Osteoblast (primary cell): ENCODE measurements at places on chromosomes 6 and 20. TPM values are rescaled to one million over a fixed set of nuclear protein-coding genes. Genes with fewer than 3 reads are reported as not detected.

GRCh38 chr20:5650280-5650691 lies 99.9 kb upstream of the SHLD1 start:
- no peaks in the 10 kb centered on the region for H3K27me3 ChIP-seq
- no peak overlapping the region for H3K4me3 ChIP-seq
- H3K27ac ChIP-seq = peak overlapping the region; percentile 67
- H3K4me1 ChIP-seq = peaks cover 39% of the 10 kb centered on the region
- no peaks in the 10 kb centered on the region for H3K36me3 ChIP-seq

DNA sequence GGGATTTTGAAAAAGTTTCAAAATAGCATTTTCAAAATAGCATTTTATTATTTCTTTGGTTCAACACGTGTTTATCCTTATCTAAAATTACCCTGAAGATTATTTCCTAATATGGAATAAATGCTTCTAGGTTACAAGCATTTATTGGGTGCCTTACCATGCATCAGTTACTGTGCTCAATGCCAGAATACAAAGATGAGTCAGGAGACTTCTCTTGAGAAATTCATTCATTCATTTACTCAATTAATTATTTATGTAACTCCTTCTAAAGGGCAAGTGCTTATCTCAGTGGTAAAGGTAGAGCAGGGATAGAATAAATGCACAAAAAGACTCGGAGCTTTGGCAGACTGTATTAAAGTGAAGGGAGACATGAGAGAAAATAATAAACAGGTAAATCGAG lies 150.1 kb upstream of the PDE7B start:
- H3K4me3 ChIP-seq = no peak overlapping the region
- DNase-seq = no peak
- H3K36me3 ChIP-seq = no peaks in the 10 kb centered on the region
- no peaks in the 10 kb centered on the region for H3K27me3 ChIP-seq
- H3K27ac ChIP-seq = no peak overlapping the region

The PTCRA gene
- total RNA-seq = not detected in 2 replicates

The SMLR1 gene
- total RNA-seq = not detected in 2 replicates

DNA sequence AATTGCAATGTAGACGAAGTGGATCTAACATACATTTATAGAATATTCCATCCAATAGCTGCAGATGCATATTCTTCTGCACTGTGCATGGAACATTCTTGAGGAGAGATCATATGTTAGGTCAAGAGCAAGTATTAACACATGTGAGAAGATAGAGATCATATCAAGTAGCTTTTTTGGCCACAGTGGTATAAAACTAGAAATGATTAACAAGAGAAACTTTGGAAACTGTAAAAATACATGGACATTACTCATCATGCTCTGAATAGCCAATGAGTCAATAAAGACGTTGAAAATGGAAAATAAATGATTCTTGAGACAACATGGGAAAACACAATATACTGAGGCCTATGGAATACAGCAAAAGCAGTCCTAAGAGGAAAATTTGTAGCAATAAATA lies 94.2 kb downstream of the STXBP5 start:
- H3K4me3 ChIP-seq = no peak overlapping the region
- no peak overlapping the region for H3K27ac ChIP-seq

The CCDC170 gene
- 1.8 and 2.7 TPM in 2 replicates for total RNA-seq

The AHI1 gene
- 44.5 and 50.3 TPM in 2 replicates for total RNA-seq

The HLA-C gene
- total RNA-seq = 477 and 489 TPM in 2 replicates

The PRSS16 gene
- not detected in 2 replicates for total RNA-seq

The ELOVL4 gene
- total RNA-seq = 6.8 and 7.6 TPM in 2 replicates

DNA sequence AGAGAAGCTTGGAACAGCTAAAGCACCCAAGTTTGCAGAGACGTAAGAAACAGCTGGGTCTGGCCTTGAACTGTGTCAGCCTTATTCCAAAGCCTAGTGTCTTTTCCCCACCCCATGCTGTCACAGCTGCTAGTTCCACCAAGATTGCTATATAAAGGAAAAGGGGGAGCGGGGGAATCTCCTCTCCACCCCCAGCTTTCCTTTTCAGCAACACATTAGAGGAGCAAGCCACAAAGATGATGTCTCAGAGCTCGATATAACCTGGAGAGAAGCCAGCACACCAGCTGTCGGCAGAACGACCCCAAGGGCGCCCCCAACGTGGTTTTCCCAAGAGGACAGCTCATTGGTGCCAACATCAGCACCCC lies 36.5 kb downstream of the ATP9A start:
- peaks cover 13% of the 10 kb centered on the region for H3K4me1 ChIP-seq
- H3K27me3 ChIP-seq = no peaks in the 10 kb centered on the region
- no peaks in the 10 kb centered on the region for H3K36me3 ChIP-seq
- DNase-seq = no peak

The AIF1 gene
- 0.36 TPM in 1 of 2 replicates, not detected in the other for total RNA-seq

The SEL1L2 gene
- total RNA-seq = not detected in 2 replicates

The NHSL1 gene
- total RNA-seq = 6.2 and 6.9 TPM in 2 replicates

DNA sequence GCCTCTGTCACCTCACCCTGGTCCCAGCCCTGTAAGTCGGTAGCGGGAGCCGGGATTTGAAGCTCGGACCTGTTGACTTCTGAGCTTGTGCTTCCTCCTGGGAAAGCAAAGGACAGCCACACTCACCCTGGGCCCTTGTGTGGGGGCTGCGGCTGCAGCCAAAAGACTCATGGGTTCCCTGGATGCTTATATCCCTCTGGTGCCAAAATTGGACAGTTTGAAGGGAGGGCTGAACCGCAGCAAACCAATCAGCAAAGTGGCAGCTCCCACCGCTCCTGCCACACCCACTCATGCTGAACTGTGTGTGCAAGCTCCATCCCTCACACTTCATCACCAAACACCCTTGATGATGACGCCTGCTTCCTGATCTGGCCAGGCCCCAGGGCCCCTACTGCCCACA lies 3.9 kb upstream of the CCN5 start:
- H3K27ac ChIP-seq = no peak overlapping the region
- H3K36me3 ChIP-seq = no peaks in the 10 kb centered on the region
- no peak for DNase-seq
- no peaks in the 10 kb centered on the region for H3K27me3 ChIP-seq
- H3K4me1 ChIP-seq = peaks cover 43% of the 10 kb centered on the region

GRCh38 chr20:4871486-4871885 lies 129.8 kb downstream of the SLC23A2 start:
- H3K27me3 ChIP-seq = no peaks in the 10 kb centered on the region
- H3K4me1 ChIP-seq = no peaks in the 10 kb centered on the region
- DNase-seq = no peak
- no peak overlapping the region for H3K27ac ChIP-seq

DNA sequence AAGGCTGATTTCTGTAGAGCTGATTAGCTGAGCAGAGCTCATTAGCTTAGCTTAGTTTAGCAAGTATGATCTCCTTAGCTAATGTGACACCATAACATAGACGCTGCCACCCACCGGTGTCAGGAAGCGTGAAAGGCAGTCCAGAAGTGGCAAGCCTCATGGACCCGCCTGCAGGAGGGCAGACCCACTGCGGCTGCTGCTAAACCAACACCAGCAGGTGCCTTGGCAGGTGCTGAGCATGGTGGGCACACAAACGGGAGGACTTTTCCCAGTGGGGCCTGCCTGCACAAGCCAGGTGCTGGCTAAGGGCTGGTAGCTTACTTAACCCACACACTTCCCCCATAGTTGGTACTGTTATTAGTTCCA lies 22.7 kb downstream of the ZDHHC14 start:
- H3K27me3 ChIP-seq = no peaks in the 10 kb centered on the region
- no peak overlapping the region for H3K4me3 ChIP-seq
- H3K27ac ChIP-seq = no peak overlapping the region
- DNase-seq = no peak
- no peaks in the 10 kb centered on the region for H3K4me1 ChIP-seq

The BMP2 gene
- total RNA-seq = 1.8 TPM in 2 replicates

- no peak overlapping the region for H3K27ac ChIP-seq
- no peaks in the 10 kb centered on the region for H3K27me3 ChIP-seq
These were observed 557.5 kb upstream of the NOX3 start for GRCh38 chr6:156013155-156013554.

The MUC22 gene
- total RNA-seq = not detected in 2 replicates

DNA sequence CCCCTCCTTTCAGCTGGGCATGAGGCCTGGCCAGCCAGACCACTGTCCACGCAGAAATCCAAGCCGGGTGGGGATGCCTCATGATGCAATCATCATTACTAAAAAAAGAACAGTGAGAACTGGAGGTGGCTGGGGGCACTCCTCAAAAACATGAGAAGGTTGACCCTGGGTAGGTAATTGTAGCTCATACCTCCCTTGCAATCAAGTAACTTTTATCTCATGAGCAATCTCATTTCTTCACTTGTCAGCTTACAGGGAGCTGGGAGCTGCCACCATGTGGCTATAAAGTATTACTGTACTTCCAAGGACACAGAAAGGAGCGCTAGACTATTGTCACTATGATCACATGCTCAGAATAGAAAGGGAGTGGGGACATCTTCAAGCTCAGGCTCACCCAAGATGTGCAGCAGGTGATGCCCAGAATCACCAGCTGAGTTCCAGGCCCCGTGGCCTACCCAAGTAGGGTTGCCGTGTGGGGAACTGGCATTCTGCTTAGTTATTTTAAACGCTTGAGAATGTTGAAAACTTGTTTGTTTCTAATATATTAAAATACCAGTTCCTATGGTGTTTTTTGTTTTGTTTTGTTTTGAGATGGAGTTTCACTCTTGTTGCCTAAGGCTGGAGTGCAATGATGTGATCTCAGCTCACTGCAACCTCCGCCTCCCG lies 3.0 kb upstream of the CDH26 start:
- H3K27ac ChIP-seq = no peak overlapping the region
- no peaks in the 10 kb centered on the region for H3K4me1 ChIP-seq
- no peak overlapping the region for H3K4me3 ChIP-seq

GRCh38 chr6:45521226-45521625 lies 143.5 kb upstream of the SUPT3H start:
- DNase-seq = no peak
- no peak overlapping the region for H3K4me3 ChIP-seq
- H3K36me3 ChIP-seq = peaks cover 12% of the 10 kb centered on the region
- H3K27me3 ChIP-seq = no peaks in the 10 kb centered on the region
- peaks cover 23% of the 10 kb centered on the region for H3K4me1 ChIP-seq

The FRS3 gene
- 1.5 and 1.8 TPM in 2 replicates for total RNA-seq

The ZBTB46 gene
- total RNA-seq = under 0.01 and 0.36 TPM in 2 replicates

The RANBP9 gene
- total RNA-seq = 53.9 and 55.1 TPM in 2 replicates

GRCh38 chr20:8036771-8037170 lies 17.2 kb upstream of the TMX4 start:
- no peaks in the 10 kb centered on the region for H3K36me3 ChIP-seq
- no peak overlapping the region for H3K4me3 ChIP-seq
- H3K4me1 ChIP-seq = no peaks in the 10 kb centered on the region
- H3K27me3 ChIP-seq = peaks cover 12% of the 10 kb centered on the region

The FOXP4 gene
- 2.9 and 3.3 TPM in 2 replicates for total RNA-seq

DNA sequence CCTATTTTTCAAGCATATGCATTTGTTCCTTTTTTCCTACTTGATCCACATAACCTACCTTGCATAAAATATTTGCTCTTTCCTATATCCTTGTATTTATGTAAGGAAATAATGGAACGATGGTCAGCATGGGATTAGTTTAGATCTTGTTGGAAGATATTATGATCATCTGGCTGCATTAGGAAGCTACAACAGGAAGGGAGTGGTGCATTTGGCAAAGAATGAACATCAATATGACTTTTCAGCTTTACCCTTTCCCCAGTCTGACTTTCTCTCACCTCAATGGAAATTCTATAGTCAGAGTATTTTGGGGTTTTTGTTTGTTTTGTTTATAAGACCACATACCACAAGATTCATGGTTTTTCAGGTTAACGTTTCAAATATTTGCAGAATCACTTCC lies 66.0 kb downstream of the HS3ST5 start:
- no peak overlapping the region for H3K4me3 ChIP-seq
- H3K27me3 ChIP-seq = no peaks in the 10 kb centered on the region
- H3K36me3 ChIP-seq = no peaks in the 10 kb centered on the region
- DNase-seq = no peak
- H3K4me1 ChIP-seq = no peaks in the 10 kb centered on the region

GRCh38 chr6:41077536-41077935 lies 4.8 kb downstream of the NFYA start:
- no peak for DNase-seq
- H3K4me3 ChIP-seq = no peak overlapping the region
- peaks cover 17% of the 10 kb centered on the region for H3K4me1 ChIP-seq
- H3K27me3 ChIP-seq = no peaks in the 10 kb centered on the region
- no peak overlapping the region for H3K27ac ChIP-seq

- no peaks in the 10 kb centered on the region for H3K36me3 ChIP-seq
- no peaks in the 10 kb centered on the region for H3K27me3 ChIP-seq
- no peak for DNase-seq
These were observed 24.6 kb downstream of the PPP1R14C start for GRCh38 chr6:150167479-150167873.

- no peak overlapping the region for H3K4me3 ChIP-seq
- peaks cover 15% of the 10 kb centered on the region for H3K4me1 ChIP-seq
- DNase-seq = no peak
- no peaks in the 10 kb centered on the region for H3K36me3 ChIP-seq
- H3K27me3 ChIP-seq = no peaks in the 10 kb centered on the region
- H3K27ac ChIP-seq = no peak overlapping the region
These were observed 137.6 kb downstream of the UST start for GRCh38 chr6:148884461-148884860.

The RNGTT gene
- total RNA-seq = 19.2 and 20.3 TPM in 2 replicates

GRCh38 chr6:150887978-150888563 lies 22.6 kb downstream of the MTHFD1L start:
- peaks cover 75% of the 10 kb centered on the region for H3K36me3 ChIP-seq
- H3K4me1 ChIP-seq = peaks cover 11% of the 10 kb centered on the region
- DNase-seq = no peak
- no peak overlapping the region for H3K27ac ChIP-seq

DNA sequence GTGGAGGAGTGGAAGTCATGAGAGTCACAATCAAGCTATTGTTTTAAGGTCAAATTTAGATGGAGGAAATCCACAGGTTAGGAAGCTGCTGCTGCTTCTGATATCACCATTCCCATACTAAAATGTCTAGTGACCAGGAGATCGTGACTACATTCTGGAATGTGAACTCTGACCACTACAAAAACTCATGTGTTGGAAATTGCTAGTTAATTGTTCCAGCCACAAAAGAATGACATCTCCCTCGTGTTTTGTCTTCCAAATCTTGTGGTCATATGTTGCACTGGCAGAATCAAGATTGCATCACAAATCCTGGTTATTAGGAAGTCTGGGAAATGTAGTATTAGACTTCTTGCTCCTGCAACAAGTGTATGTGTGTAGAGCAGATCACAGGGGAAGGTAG lies 441.9 kb downstream of the CD109 start:
- no peak overlapping the region for H3K27ac ChIP-seq
- no peak overlapping the region for H3K4me3 ChIP-seq
- peaks cover 6% of the 10 kb centered on the region for H3K4me1 ChIP-seq
- no peaks in the 10 kb centered on the region for H3K36me3 ChIP-seq
- no peak for DNase-seq
- H3K27me3 ChIP-seq = no peaks in the 10 kb centered on the region

- peak overlapping the region; percentile 6 for H3K27ac ChIP-seq
- H3K4me3 ChIP-seq = no peak overlapping the region
These were observed 8.0 kb downstream of the STK35 start for GRCh38 chr20:2109425-2110210.
